ENCODE measurements at places on chromosomes 11 and 22.

GRCh38 chr11:46664612-46665011 lies 35.8 kb downstream of the ARHGAP1 start:
- DNase-seq, result no peak

DNA sequence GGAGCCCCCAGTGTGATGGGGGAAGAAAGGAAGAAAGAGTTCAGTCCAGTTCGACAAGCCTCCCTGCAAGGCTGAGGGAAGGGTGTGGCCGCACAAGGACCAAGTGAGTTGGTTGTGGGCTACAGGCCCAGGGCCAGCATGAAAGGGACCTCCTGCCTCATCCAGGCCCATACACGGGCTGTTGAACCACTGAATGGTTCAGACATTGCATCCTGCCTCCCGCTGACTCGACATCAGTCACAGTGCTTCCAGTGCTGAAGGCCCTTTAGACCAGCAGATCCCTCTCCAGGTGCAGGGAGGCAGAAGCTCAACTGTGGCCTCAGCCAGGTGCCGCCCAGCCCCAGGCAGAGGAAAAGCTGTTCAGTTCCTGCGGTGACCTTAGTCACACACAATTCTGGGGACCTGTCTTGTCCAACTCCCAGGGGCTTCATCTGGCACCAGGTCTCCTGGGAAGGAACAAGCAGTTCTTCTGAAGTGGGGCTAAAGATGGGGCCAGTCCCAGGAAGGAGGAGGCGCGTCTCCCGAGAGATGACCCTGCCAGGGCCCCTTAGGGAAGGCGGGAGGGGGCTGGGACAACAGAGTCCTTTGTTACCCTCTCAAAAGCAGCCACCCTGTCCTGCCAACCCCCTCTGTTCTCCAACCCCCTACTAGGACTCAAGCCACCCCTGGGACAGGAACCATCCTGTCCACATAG lies 6.6 kb downstream of the ARRB1 start:
- DNase-seq, result no peak

GRCh38 chr22:38832005-38832978 lies 11.5 kb downstream of the NPTXR start:
- no peak for DNase-seq

DNA sequence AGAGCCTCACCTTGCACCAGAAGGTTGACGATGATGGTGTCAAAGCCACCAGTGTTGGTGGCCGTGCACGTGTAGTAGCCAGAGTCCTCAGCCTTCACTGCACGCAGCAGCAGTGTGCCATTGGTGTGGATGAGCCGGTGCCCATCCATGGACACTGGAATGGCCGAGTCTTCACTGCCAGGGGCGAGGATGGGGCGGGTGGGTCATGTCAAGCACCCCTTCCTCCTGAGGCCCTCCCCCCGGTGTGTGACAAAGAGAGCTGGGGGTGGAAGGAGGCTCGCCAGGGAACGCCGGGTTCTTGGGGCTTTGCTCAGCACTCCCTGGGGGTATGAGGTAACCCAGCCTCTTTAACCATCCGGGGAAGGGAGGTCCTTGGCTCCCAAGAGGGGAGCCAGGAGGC lies 111.6 kb downstream of the CEP164 start:
- DNase-seq, result no peak

DNA sequence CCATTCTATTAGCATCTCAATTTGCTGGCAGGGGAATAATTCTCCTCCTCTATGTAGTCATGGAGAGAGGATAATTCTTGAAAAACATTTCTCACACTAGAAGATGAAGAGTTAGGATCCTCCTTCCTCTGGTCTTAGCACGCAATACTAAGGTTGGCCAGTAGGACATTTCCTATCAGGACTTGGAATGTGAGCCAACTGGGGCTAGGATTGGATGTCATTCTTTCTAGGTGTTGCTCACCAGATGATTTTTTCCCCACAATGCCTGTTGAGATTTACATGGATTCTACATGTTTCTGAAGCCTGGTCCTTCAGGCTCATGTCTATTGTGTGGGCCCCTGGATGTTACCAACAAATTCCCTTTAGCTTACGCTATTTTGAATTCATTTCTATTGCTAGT lies 28.0 kb downstream of the SLN start:
- no peak for DNase-seq

DNA sequence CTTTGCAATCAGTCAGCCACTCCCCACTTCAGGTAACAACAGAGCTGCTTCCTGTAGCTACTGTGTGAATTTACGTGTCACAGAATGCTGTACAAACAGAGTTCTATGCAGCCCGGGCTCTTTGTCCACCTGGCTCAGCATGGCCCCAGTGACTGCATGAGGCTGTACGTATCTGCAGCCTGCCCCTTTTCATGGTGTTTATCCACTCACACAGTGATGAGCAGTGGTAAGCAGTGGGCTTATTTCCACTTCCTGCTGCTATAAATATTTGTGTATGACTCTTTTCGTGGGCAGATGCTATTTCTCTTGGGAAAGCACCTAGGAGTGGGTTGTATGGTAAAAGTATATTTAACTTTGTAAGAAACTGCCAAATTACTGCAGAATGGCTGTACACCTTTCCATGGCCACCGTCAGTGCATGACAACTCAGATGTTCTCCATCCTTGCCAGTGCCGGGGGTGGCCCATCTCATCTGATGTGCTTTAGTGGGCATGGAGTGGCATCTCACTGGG lies 43.3 kb downstream of the MYEOV start:
- peak; percentile 19 for DNase-seq

All from activated T-helper 9 cell treated with anti-CD3 and anti-CD28 coated beads, Interleukin-2, amount 50 U/mL, for 16 hours (primary cell).